DMS53 (cell line): ENCODE measurements at places on chromosomes 2 and 18.

DNA sequence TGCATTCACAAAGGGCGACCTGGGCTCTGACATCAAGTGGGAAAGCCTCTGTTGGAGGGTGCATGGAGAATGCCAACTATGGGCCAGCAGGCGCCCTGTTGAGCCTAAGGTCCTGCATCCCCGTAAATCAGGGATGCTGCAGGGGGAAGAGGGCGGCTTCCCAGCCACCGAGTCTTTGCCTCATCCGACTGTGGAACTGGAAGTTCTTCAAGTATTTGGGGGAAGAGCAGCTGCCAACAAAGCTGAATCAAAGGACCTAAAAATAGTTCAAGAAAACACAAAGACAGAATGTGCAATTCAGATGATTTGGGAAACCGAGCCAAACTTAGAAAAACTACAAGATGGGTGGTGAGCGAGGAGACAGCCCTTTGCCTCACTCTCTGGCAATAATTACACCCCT is 281.1 kb upstream of the MGAT5 start:
- DNase-seq, result no peak

DNA sequence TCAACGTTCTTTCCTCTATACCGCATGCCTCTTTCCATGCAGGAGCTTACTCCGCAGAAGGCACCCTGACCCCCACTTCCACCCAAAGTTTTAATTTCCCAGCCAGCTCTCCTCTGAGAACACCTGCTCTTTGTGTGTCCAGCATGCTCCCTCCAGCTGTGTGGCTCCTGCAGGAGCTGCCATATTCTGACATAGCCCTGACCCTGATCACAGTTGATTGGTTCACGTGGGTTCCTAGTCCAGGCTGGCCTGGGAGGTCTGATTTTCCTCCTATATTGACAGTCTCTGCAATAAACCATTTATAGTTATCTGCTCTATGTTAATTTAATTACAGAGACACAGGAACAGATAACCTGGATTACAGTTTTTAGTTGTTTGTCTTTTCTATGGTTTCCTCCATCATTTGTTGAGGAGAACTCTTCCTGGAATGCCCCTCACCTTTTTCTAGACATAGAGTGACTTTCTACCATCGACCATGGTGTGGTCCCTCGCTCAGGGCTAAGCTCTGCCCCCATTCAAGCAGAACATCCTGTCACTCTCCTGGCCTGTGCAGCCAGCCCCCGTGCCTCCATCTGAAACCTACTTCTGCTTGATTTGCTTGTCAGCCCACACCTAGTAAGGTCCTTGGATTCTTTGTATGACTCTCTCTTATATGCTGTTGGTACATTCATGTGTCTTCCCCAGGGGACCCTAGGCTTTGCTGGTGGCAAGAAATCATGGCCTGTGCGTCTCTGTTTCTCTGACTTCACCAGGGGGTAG is 231.5 kb downstream of the LPIN1 start:
- no peak for DNase-seq

- no peak for DNase-seq
These were observed 103.7 kb downstream of the PLEKHM3 start for GRCh38 chr2:207921606-207922005.

GRCh38 chr2:83079007-83079406 is 1380.1 kb downstream of the SUCLG1 start:
- peak; percentile 24 for DNase-seq

DNA sequence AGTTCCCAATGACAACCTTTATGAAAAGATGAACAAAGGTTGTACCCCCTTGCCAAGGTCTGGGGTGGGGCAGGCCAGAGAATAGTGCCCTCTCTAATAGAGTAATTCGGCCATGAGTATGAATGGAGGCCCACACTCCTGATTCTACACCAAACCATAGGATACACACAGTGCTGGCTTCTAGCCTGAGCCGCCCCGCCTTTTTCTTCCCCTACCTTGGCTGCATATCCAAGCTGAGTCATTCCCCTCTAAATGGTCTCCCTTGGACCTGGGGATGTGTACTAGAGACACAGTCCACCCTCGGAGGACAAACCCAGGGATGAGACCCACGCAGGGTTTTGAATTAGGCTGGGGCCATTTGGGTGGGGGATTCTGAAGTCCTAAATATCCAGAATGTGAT is 107.2 kb upstream of the CAPN13 start:
- DNase-seq, result no peak

- DNase-seq, result peak; percentile 86
These were observed 41.9 kb downstream of the LRRFIP1 start for GRCh38 chr2:237669283-237669627.

DNA sequence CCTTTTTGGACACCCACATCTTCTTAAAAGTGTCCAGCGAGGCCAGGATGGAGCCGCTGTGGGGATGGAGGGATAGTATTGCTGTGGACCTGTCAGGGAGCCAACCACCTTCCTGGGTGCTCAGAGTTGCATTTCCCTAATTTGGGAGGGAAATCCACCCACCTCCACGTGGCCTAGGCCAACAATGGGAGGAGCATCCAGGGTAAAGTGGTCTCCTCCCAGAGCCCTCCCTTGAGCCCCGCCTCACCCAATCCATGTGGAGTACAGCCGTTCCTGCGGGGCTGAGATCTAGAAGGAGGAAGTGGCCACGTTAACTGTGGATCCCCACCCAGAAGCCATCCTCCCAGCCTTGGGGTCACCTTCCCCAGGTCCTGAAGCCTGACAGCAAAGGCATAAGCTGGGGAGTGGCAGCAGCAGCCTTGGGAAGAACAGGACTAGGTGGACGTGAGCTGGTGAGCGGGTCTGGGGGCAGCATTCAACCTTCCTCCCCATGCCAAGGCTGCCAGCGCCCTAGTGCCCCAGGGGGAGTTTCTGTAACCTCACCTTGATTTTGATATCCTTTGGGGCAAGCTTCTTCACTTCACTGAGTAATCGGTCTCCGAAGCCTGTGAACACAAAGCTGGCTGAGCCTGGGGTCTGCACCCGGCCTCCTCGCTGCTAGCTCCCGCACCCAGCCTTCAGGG is 6.8 kb downstream of the ACTR1B start:
- DNase-seq, result no peak

- no peak for DNase-seq
These were observed 452.1 kb upstream of the ST6GAL2 start for GRCh38 chr2:107338059-107338458.

GRCh38 chr2:142325870-142326269 is 195.1 kb upstream of the LRP1B start:
- DNase-seq, result no peak

GRCh38 chr2:68937346-68938055 is 15.2 kb downstream of the GKN2 start:
- no peak for DNase-seq

DNA sequence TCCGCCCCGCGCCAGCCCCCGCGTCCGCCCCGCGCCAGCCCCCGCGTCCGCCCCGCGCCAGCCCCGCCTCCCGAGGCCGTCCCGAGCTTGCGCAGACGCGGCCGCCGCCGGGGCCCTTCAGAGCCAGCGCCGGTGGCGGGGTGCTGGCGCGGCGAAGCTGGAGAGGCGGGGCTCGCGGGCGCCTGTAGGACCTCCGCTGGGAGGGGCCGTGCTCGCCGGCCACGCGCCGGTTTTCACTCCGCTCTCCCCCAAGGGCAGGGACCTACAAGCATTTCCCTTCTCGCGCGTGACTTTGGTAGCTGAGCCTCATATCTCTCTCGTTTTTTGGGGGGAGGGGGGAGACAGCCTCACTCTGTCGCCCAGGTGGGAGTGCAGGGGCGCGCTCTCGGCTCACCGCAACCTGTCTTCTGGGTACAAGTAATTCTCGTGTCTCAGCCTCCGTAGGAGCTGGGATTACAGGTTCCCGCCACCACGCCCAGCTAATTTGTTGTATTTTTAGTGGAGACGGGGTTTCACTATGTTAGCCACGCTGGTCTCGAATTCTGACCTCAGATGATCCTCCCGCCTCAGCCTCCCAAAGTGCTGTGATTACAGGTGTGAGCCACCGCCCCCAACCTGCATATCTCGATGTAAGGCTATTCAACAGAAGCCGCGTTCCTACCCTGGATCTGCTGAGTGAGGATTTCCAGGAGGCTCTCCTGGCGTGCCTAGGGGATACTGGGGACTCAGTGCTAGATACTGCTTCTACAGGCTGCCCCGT is at the start of gene ZNF514:
Gene ZNF514, minus strand, starts transcription at position 159 of the 760 bp plus-strand sequence. CDS start 6,595 bp downstream, outside the sequence.
- peak; percentile 94 for DNase-seq

GRCh38 chr2:169933124-169933711 is 106.0 kb downstream of the UBR3 start:
- peak; percentile 85 for DNase-seq

GRCh38 chr2:140589696-140590095 is 1541.1 kb downstream of the LRP1B start:
- no peak for DNase-seq

GRCh38 chr2:235043762-235044500 is 92.1 kb downstream of the SH3BP4 start:
- DNase-seq, result no peak

DNA sequence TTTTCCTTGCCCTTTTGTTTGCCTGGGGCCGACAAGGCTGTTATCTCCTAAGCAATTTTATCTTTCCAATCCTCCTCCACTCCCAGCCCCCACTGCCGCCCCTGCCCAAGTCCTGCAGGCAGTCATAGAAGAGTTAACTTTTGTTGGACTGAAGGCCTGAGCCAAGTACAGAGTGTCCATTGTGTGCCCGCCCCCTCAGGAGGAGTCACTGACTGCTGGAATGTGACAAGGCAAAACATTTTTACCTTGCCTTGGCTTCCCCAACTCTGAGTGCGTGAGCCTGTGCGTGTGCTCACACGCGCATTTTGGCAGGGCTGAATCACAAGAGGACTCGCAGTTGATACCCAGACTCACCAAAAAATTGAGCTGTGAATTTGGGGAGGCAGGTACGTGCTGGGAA is 16.2 kb downstream of the SETBP1 start:
- no peak for DNase-seq

GRCh38 chr2:129752686-129753085 is 226.8 kb upstream of the RAB6C start:
- no peak for DNase-seq

- peak; percentile 95 for DNase-seq
These were observed 5.6 kb downstream of the QPCT start for GRCh38 chr2:37350034-37350433.

GRCh38 chr2:200787351-200788120 is 24.2 kb upstream of the BZW1 start:
- DNase-seq, result peak; percentile 62

- DNase-seq, result no peak
These were observed 6.3 kb downstream of the VIT start for GRCh38 chr2:36702781-36703180.

- DNase-seq, result no peak
These were observed 1.1 kb upstream of the TXNDC2 start for GRCh38 chr18:9884532-9885140.

DNA sequence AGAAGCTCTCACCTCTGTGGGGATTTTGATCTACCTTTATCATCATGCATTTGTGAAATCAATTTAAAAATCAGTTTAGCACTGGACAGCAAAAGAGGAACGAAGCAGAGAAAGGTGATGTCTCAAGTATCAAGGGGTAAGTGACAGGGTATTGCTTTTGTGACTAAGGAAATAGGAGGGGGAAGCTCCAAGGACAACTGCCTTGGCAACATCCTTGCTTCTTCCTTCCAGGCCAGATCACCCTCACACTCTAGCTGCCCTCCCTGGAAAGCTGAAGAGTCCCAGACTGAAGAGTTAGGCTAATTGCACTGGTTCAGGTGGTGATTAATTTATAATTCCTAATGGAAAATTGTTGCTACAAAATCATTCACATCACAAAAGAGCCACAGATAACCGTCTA is 859.1 kb upstream of the ACVR2A start:
- DNase-seq, result no peak

DNA sequence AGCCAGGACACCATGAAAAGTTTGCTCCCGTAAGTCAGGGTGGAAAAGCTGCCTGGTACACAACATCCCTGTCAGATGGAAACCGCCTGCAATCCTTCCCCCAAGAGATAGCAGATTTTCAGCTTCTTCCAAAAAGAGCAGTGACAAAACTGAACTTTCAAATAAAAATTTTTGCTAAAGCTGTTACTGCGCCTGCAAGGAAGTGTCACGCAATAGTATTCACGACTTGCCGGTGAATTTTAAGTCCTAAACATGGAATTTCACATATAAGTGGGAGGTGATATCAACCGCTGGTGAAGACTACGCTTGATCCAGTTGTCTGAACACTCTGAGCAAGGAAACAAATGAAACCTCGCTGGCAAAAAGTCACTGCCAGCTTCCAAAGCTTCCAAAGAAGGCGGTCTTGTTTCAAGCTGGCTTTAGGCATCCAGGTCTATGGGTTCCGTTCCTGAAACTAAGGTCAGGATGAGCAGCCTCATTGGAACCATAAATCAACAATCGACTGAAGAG is 2.8 kb downstream of the COL6A3 start:
- no peak for DNase-seq

GRCh38 chr2:96359866-96360265 is 24.3 kb downstream of the NCAPH start:
- no peak for DNase-seq

DNA sequence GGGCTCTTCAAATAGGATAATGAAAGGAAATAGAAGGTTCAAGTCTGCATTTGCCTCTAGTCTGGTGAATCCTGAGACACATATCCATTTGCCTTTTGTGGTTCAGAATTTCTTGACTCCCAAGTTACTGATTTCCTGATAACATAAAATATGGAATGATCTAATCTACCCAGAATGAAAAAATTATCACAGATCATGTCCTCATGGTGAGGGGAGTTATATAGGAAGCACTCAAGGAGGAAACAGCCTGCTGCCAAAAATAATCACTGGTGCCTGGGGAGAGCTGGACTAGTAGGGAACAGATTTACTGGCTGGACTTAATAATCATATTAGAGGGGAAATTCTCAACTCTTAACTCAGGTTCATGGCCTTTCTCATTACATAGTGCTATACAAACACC is 95.5 kb upstream of the STK17B start:
- no peak for DNase-seq

GRCh38 chr2:227388537-227389011 is 825 bp upstream of the SCYGR1 start:
- DNase-seq, result no peak

GRCh38 chr2:69989009-69989408 is 27.6 kb upstream of the ASPRV1 start:
- DNase-seq, result no peak

GRCh38 chr2:239259603-239260298 is 141.1 kb downstream of the HDAC4 start:
- no peak for DNase-seq

- peak; percentile 53 for DNase-seq
These were observed 770 bp downstream of the NBAS start for GRCh38 chr2:15560140-15560987.

DNA sequence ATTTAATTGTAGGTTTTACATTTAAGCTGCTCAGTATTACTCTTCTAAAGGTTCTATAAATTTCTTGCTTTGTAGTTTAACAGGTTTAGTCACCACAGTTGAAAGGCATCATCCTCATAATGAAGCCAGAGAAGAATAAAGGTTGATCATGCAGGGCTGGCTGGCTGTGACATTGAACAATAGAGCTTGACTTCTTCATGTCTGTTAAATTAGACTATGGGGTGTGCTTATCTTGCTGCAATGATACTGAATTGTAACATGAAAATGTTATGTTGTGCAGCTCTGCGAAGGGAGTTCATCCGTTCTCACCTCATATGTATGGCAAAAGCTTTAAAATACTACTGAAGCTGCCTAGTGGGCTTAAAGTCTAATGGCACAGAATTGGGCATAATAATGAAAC is 81.8 kb downstream of the CAMKMT start:
- no peak for DNase-seq

- peak; percentile 80 for DNase-seq
These were observed 68.1 kb downstream of the MYOM1 start for GRCh38 chr18:3151399-3152264.
